ENCODE measurements at places on chromosomes 6 and 20.

DNA sequence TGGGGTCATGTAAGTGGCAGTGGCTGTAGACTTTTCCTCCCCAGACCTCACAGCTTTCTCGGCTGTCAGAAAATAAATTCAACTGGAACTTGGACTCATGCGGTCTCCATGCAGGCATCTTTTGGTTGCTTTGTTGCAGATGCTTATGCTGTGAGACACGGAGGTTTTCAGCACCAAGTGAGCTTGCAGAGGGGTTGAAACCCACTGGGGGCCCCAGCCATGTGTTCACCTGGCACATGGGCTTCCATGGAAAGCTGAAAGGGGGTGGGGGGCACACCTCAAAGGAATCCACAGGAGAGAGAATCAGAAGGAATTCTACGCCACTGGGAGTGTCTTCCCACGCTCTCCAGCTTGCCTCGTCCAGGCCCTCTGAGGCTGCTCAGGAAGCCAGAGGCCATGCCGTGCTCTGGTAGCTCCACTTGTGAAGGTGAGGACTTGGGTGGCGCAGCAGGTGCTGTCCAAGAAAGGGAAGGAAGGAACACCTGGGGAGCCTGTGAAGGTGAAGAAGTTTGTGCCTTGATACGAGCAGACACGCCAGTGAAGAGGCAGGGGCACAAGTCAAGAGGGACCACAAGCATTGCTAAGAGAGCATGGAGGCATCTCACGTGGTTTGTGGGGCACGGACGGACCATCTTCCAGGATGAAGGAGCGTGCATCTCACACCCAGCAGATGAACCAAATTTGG, 134.3 kb upstream of the PMEPA1 start:
- no peak for DNase-seq

- DNase-seq, result peak; percentile 43
These were observed 69.7 kb upstream of the SCP2D1 start for GRCh38 chr20:18743665-18744440.

DNA sequence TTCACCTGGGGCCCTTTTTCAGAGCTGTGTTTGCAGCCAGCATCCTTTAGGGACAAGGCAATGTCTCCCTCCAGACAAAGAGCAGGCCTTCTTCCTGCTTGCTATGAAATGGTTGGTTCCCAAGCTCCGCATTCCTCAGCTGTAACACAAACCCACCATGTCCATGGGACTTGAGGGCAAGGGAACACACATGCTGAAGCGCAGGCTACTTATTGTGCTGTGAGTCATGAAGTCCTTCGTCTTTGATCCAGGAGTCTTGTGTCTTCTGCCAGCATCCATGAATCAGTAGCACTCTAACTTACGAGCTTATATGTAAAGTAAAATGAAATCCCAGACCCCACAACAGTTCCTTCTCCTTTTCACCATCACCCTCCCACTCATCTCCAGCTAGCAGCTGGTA, 59.0 kb downstream of the ANKRD60 start:
- DNase-seq, result no peak

GRCh38 chr6:18976966-18977365, 589.8 kb downstream of the RNF144B start:
- DNase-seq, result no peak

GRCh38 chr6:100809346-100809745, 71.8 kb downstream of the ASCC3 start:
- DNase-seq, result no peak

GRCh38 chr6:106069478-106069877, 16.7 kb upstream of the PRDM1 start:
- peak; percentile 40 for DNase-seq

- DNase-seq, result no peak
These were observed 150.6 kb downstream of the QKI start for GRCh38 chr6:163565140-163565539.

DNA sequence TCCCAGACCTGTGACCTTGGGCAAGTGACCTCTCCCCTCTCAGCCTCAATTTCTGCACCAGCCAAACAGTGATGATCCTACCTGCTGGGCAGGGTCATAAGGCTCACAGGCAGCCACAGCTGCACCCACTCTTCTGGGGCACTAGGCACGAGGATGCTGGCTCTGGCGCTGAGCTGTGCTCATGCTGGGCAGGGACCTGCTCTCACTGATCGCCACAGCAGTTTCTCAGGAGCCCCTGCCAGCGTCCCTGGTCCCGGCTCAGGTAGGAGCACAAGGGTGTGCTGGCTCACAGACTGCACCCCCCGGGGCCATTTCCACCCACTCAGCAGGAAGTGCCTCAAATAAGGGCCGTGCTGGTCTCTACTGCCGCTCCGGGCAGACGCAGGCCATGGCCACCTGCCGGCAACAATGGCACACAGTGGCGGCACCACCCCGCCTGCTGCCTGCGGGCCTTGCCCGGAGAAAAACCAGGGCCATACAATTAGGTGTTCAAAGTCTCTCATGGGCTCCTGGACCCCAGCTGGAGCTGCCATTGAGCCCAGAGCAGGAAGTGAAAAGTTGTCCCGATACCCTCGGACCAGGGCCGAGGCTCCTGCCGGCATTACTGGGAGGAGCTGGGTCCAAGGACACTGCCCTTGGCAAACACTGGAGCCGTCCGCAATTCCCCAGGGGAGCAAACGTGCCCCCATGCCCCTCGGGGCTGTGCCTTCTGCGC, 4.6 kb upstream of the CABLES2 start:
- no peak for DNase-seq

GRCh38 chr6:142440600-142441293, 138.9 kb downstream of the ADGRG6 start:
- DNase-seq, result no peak

- DNase-seq, result no peak
These were observed 65.0 kb upstream of the MAP3K4 start for GRCh38 chr6:160926281-160927276.

GRCh38 chr6:111730864-111731263, 125.2 kb upstream of the TRAF3IP2 start:
- no peak for DNase-seq

GRCh38 chr20:32482442-32483261, 102.5 kb downstream of the NOL4L start:
- DNase-seq, result peak; percentile 34

DNA sequence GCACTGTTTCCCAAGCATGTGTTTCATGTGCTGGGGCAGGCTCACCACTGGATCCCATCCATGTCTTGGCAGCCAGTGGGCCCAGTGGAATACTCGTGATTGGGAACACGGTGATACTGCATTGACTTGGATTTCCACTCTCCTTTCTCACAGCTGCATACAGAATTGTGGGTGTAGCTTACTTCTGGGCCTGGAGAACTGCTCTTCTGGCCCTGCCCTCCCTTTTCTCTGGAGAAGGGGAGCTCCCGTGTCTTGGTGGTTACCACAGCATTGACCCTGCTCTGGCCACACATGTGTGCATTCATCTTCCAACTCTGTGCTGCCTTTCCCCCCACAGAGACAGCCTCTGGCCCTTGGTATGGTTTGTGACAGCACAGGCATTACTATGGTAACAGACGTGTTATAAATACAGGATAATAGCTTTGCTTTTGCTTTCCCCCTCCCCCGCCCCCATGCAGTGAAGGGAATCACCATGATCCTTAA, 21.6 kb downstream of the SOBP start:
- no peak for DNase-seq

DNA sequence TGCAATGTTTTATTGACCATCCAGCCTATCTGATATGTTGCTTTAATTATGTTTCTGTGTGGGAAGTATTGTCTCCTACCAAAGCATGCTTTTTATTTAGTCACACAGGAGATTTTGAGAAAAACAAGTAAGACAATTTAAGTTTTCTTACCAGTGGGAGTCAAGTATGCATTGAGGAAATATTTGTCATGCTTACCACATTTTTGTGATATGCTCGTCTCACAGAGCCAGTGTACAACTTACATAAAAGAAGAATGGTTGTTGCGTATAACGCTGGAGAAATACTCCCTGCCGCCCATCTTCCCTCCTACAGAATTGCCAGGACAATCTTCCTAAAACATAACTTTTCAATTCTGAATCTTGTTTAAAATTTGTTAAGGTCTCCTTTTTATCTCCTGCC, 37.1 kb upstream of the FILIP1 start:
- DNase-seq, result no peak

DNA sequence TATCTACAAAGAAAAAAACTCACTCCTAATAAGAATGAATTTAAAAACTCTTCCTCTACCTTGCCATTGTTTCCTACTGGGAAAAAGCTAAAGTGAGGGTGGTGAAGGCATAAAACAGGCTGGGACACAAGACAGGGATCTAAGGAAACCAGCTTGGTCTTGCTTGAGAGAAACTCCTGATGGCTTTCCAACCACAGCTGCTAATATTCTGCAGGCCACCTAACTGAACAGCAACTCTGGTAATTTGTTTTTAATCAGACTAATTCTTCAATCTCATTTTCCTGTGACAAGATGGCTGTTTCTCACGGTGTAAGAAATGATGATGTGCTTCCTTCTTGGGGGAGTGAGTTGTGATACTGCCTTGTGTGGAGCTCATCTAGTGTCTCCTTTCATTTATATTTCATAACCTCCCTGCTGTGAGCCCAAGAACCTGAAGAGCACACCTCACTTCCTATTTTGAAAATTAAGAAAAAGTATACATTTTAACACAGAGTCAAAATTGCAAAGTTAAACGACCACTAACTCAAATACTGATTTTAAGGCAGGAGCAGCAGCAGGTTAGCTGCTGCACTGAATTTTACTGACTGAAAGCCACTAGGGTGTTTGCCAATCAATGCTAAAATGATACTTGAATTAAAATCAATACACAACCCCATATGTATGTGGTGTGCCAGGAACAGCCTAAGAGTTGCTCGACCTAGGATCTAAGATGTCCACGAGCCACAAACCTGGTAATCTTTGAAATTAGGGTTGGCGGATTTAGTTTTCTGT, 58.0 kb downstream of the BACH2 start:
- no peak for DNase-seq

DNA sequence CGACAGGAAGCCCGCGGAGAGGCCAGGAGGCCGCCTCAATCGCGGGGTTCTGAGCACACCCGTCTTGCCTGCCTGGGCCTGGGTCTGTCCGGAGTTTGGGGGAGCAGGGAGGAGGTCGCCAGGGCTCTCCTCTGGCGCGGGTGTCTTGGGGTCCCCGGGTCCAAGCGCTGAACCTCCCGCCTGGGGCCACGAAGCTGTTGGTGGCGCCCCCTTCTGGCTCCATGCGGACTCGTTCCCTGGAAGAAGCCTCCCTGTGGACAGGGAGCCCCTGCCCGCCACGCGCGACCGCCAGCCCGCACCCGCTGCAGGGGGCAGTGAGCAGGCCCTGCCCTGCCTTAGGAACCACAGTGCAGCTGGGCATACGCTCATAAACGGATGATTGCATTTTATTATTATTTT, 44.7 kb downstream of the MCUR1 start:
- DNase-seq, result no peak

DNA sequence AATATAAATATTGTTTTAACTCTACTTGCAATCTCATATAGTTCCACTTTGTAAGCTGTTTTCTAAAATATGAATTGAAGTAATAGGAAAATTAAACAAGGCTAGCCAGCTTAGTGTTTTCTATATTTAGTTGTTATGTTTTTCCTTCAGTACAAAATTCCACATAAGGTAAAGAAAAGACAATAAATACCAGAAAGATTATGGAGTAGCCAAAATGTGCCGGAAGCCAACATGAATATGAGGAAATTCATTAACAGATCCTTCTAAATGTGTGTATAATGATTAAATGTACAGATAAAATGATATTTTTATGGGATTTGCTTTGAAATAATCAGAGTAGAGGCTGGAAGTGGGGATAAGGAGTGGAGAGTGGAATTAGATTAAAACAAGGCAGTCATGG, 52.5 kb upstream of the COL21A1 start:
- no peak for DNase-seq

DNA sequence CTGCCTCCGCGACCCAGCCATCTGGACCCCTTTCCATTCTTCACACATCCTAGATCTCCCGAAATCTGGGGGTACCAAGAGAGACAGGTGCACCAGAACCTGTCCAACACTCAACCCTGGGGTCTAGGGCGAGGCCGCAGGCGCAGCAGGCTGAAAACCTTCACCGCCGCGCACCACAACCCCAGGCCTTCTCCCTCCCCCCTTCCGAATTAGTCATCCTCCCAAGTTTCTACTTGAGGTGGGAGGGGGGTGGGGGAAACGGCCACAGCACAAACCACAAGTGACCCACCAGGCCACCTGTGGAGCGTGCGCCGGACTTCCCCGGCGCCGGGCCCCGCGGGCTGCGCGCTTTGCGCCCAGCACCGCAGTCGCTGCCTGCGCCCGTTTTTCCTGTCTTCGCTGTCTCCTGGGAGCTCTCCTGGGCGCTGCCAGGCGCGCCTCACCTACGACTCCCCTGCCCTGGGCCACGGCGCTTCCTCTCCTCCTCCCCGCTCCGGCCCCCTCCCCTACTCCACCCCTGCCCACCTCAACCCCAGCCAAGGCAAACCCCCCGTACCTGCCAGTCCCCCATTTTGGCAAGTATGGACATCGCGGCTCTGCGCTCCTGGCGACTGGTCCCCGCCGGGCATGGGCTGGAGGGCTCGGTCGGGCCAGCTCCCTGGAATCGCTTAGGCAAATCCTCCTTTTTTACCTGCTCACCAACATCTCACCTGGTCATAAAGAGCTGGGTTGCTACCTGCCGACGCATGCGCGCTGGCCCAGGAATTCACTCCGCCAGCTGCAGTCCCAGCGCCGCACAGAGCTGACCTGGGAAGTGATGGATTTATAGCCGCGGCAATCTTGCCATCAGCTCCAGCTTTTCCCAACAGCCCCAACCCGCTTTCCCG, 4.2 kb upstream of the TFAP2A start:
- peak; percentile 86 for DNase-seq

DNA sequence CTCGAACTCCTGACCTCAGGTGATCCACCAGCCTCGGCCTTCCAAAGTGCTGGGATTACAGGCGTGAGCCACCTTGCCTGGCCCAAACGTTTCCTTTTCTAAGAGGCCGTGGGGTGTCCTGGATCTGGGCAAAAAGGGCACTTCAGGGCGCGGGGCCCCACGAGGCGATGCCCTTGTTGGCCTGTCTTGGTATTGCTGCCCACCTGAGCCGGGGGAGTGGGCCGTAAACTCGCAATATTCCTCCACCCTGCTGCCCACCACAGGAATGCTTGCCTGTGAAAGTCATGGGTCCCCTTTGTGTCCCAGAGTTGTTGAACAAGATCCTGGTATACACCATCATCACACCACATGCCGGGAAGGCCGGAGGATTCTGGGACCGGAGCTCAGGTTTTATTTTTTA, 49.0 kb downstream of the SSR1 start:
- no peak for DNase-seq

DNA sequence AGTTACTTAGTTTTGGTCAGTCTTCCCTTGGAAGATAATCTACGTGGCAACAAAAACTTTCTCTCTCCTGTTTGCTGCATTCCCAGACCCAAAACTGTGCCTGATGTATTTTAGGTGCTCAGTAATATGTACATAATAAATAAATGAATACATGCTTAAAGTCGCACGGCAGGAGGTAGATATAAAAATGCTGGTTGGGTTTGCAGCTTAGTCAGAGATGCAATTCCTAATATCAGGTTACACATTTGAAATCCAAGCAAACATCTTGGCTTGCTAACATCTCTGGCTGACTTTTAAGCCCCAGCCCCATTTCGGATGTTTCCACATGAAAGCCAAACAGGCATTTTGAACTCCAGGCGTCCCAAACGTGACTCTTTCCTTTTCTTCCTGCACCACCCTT, 91.0 kb downstream of the KCNQ5 start:
- DNase-seq, result peak; percentile 32

- DNase-seq, result no peak
These were observed 537.2 kb downstream of the PKHD1 start for GRCh38 chr6:51550243-51550642.

Data from PC-3 (cell line).